Mucosa of gallbladder (tissue), 1 donor: ENCODE measurements at places on chromosomes 6 and 20. TPM values are rescaled to one million over a fixed set of nuclear protein-coding genes. Genes with fewer than 3 reads are reported as not detected.

Gene NNAT
- total RNA-seq, result 6.3 TPM

Gene PDE10A
- total RNA-seq, result 29.0 TPM

Gene RHAG
- total RNA-seq, result 0.52 TPM

Gene SLCO4A1
- 5.9 TPM for total RNA-seq

Gene RAD21L1
- not detected for total RNA-seq

Gene CD40
- 15.8 TPM for total RNA-seq
